Foreskin keratinocyte (primary cell): ENCODE measurements at places on chromosomes 7 and 10. TPM values are rescaled to one million over a fixed set of nuclear protein-coding genes. Genes with fewer than 3 reads are reported as not detected.

ARHGAP22 gene
- total RNA-seq = 5.2 and 7.1 TPM in 2 replicates

FGFR2 gene
- total RNA-seq = 30.3 and 35.8 TPM in 2 replicates

ZNF138 gene
- total RNA-seq = 3.9 and 4.3 TPM in 2 replicates

FXYD4 gene
- not detected in 2 replicates for total RNA-seq

PNLIPRP2 gene
- total RNA-seq = not detected in 2 replicates

ANK3 gene
- 10.1 and 11.6 TPM in 2 replicates for total RNA-seq

KMT2E gene
- 35.4 and 37.4 TPM in 2 replicates for total RNA-seq

OR2A1 gene
- total RNA-seq = not detected in 2 replicates

IGFBP3 gene
- 0.58 and 0.63 TPM in 2 replicates for total RNA-seq

ITPRID1 gene
- total RNA-seq = not detected in 2 replicates

SH2D4B gene
- not detected in 2 replicates for total RNA-seq

MMP21 gene
- total RNA-seq = not detected in 2 replicates

TRIM24 gene
- 7.8 and 8.9 TPM in 2 replicates for total RNA-seq

TMEM196 gene
- not detected in 2 replicates for total RNA-seq

PITRM1 gene
- total RNA-seq = 91.4 and 101 TPM in 2 replicates

DNA2 gene
- total RNA-seq = 10.6 and 14.7 TPM in 2 replicates

PRRT4 gene
- total RNA-seq = 0.17 and 0.28 TPM in 2 replicates

ZNF503 gene
- total RNA-seq = 5.1 and 5.7 TPM in 2 replicates

ACTR1A gene
- total RNA-seq = 132 and 133 TPM in 2 replicates

TMEM254 gene
- 10.3 and 11.7 TPM in 2 replicates for total RNA-seq

ADCY1 gene
- total RNA-seq = 0.56 and 0.58 TPM in 2 replicates

BHLHA15 gene
- total RNA-seq = 0.25 and 0.34 TPM in 2 replicates

GNAI1 gene
- 48.4 and 53.9 TPM in 2 replicates for total RNA-seq

WDR86 gene
- total RNA-seq = not detected in 2 replicates

OR2A42 gene
- not detected in 2 replicates for total RNA-seq

OR2A5 gene
- not detected in 2 replicates for total RNA-seq

MEIG1 gene
- total RNA-seq = 0.44 TPM in 1 of 2 replicates, not detected in the other

LHFPL3 gene
- not detected in 2 replicates for total RNA-seq

KCND2 gene
- total RNA-seq = not detected in 2 replicates

CNPY1 gene
- not detected in 2 replicates for total RNA-seq

LRRC72 gene
- total RNA-seq = not detected in 2 replicates

C10orf105 gene
- not detected in 2 replicates for total RNA-seq

ADARB2 gene
- total RNA-seq = not detected in 2 replicates

GPER1 gene
- 0.07 TPM in 1 of 2 replicates, not detected in the other for total RNA-seq

CNTNAP2 gene
- 0.11 and 0.17 TPM in 2 replicates for total RNA-seq

SRPK2 gene
- total RNA-seq = 43.1 and 47.0 TPM in 2 replicates

DNAJC12 gene
- total RNA-seq = 0.21 and 0.41 TPM in 2 replicates

MYL10 gene
- total RNA-seq = not detected in 2 replicates

PIK3CG gene
- total RNA-seq = not detected in 2 replicates

PCGF5 gene
- total RNA-seq = 8.7 and 13.3 TPM in 2 replicates

VPS50 gene
- 12.9 and 14.7 TPM in 2 replicates for total RNA-seq

GRID2IP gene
- total RNA-seq = 0.04 and 0.14 TPM in 2 replicates

LIPN gene
- not detected in 2 replicates for total RNA-seq

NACAD gene
- 4.4 and 5.3 TPM in 2 replicates for total RNA-seq

MBL2 gene
- total RNA-seq = not detected in 2 replicates
